ENCODE measurements at places on chromosomes 6 and 20. TPM values are rescaled to one million over a fixed set of nuclear protein-coding genes. Genes with fewer than 3 reads are reported as not detected.

DNA sequence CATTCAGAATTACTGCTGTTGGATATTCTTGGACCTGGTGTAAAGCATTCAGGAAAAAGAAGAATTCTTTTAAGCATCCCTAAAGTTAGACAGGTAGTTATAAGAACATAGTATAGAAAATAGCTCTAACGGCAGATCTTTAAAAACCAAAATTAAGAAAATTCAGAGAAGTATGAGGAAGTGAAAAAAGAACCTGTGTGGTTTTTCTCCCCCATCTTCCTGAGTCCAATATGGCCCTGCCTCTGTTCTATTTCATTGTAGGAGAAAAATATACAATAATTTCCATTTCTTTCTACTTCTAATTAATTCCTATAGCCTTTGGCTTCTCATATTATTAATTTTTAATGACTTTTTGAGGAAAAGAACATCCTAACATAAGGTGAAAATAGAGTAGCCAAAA lies 47.1 kb downstream of the FHL5 start:
- no peak for DNase-seq

GRCh38 chr6:91697010-91697695 lies 1110.3 kb upstream of the MAP3K7 start:
- DNase-seq: peak; percentile 5

DNA sequence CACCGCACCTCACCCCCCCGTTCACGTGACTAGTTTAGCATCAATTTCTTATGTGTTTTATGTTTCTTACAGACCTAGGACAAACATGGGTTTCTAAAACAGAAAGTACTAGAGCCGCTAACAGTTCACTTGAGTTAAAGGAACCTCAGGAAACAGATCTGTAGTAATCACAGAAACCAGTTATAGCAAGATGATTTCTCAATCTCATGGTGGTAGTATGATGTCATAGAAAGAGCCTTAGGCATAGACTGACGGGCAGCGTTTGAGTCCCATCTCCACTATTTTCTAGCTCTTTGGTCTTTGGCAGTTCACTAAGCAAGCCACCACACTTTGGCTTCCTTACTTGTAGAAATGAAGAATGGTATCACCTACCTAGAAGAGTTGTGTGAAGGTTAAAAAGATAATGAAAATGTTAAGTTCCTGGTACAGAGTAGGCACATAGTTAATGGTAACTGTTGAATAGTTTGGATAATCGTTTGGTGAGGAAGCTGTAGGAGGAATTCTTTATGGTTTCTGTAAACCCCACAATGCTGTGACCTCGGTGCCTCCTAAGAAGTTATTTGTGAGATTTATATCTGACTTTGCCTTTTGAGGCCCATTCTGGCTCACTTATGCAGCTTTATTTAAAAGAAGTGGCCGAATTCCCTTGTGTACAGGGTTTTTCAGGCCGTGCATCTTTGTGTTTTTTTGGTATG lies 21.3 kb downstream of the CTNNBL1 start:
- no peak for DNase-seq

Gene TDRD6
- total RNA-seq: not detected
